ENCODE measurements at places on chromosomes 4 and X. TPM values are rescaled to one million over a fixed set of nuclear protein-coding genes. Genes with fewer than 3 reads are reported as not detected.

PAGE4 gene
- total RNA-seq, result not detected

DNA sequence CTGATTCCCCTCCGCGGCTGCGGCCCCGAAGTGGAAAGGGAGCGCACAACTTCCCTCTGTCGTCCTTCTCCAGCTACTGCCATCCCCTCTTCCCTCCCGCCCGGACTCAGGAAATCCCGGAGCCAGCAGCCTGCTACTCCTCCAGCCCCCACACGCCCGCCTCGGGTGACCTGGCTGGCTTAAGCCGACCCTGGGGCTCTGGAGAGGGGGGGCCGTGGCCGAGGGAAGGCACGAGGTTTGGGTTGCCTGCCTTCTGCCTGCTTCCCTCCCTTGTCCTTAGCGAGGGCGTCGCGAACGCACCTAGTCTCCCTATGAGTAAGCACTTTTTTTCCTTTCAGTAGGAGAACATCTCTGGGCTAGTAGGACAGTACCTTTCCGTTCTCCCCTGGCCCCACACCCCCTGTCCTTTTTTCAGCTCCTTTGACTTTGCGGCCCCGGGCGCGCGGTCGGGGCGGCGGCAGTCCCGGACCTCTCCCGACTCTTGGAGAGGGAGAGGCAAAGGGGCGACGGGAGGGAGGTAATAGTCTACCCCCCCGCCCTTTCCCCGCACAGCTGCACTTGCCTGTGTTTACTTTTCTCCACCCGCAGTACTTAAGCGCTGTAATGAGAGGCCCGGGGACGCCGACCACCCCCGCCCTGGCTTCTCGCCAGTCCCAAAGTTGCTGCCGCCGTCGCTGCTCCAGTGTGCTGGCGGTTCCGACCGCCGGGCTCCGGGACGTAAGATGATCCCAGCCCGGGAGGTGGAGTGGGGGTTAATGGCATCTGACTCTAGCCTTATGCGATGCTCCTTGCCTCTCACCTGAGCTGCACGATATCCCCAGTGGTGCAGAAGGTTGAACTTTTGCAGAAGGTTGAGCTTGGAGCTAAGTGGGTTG, 868 bp downstream of the PLS3 start:
- DNase-seq, result no peak
- H3K27me3 ChIP-seq, result peaks cover 9% of the 10 kb centered on the region
- peak overlapping the region; percentile 29 for H3K4me3 ChIP-seq
- no peak overlapping the region for H3K27ac ChIP-seq

- no peak overlapping the region for H3K27ac ChIP-seq
- peaks cover 7% of the 10 kb centered on the region for H3K4me1 ChIP-seq
- peaks cover 15% of the 10 kb centered on the region for H3K27me3 ChIP-seq
- no peak overlapping the region for H3K4me3 ChIP-seq
Measured at GRCh38 chr4:169795585-169795984, 37.8 kb upstream of the HPF1 start.

DNA sequence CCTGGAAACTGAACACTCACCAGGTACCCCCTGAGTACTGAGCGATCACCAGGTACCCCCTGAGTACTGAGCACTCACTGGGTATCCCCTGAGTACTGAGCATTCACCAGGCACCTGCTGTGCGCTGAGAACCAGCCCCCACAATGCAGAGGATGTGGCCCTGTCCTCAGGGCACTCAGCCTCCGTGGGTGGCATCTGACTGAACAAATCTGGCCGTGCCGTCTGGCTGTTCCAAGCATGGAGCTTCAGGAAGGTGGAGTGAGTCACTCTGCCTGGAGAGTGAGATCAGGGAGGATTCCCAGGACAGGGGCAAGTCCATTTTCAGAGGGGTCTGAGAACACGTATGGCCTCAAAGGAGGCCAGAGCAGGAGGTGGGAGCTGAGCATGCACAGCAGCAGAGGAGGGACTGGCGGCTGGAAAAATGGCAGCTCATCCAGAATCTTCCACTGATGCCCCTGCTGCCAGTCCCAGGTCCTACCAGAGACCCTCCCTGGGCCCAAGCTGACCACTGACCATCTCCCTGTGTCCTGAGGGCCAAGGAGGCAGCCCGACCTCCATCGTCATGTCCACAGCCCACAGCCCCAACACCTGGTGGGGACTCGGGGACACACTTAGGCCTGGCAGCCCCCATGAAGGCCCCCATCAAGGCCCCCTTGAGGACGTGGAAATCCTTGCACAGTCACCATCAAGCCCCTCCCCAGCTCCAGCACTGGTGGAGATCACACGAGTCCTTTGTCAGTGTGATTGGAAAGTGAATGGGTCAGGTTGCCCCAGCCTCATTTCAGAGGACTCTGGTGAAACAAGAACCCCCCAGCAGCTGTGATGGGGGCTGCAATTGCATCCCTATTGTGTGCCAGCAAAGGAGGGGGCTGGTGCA, 94.1 kb downstream of the HMX1 start:
- peaks cover 2% of the 10 kb centered on the region for H3K27me3 ChIP-seq
- H3K4me3 ChIP-seq, result no peak overlapping the region
- no peaks in the 10 kb centered on the region for H3K4me1 ChIP-seq
- H3K27ac ChIP-seq, result no peak overlapping the region
- H3K36me3 ChIP-seq, result no peaks in the 10 kb centered on the region
- no peak for DNase-seq

GRCh38 chrX:129689796-129690195, 35.0 kb upstream of the APLN start:
- no peaks in the 10 kb centered on the region for H3K27me3 ChIP-seq
- no peak overlapping the region for H3K27ac ChIP-seq
- H3K4me3 ChIP-seq, result no peak overlapping the region
- H3K36me3 ChIP-seq, result no peaks in the 10 kb centered on the region
- DNase-seq, result no peak
- no peaks in the 10 kb centered on the region for H3K4me1 ChIP-seq

DNA sequence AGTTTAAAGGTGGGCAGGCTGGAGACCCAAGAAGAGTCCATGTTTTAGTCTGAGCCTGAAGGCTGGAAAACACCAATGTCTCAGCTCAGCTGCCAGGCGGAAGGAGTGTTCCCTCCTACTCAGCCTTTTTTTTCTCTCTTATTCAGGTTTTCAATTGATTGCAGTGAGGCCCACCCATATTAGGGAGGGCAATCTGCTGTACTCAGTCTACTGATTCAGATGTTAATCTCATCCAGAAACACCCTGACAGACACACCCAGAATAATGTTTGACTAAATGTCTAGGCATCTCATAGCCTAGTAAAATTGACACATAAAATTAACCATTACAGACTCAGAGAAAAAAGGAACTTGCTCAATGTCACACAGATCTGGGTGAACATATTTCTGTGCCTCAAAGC, 347.1 kb downstream of the GBA3 start:
- no peak for DNase-seq
- H3K27ac ChIP-seq, result no peak overlapping the region
- H3K4me1 ChIP-seq, result no peaks in the 10 kb centered on the region
- no peak overlapping the region for H3K4me3 ChIP-seq
- H3K27me3 ChIP-seq, result no peaks in the 10 kb centered on the region

- no peaks in the 10 kb centered on the region for H3K27me3 ChIP-seq
- no peak for DNase-seq
- H3K4me1 ChIP-seq, result no peaks in the 10 kb centered on the region
- no peak overlapping the region for H3K27ac ChIP-seq
Measured at GRCh38 chr4:124104628-124105027, 607.9 kb downstream of the ANKRD50 start.

GRCh38 chrX:6468706-6469105, 66.2 kb downstream of the VCX3A start:
- no peak overlapping the region for H3K27ac ChIP-seq
- H3K36me3 ChIP-seq, result no peaks in the 10 kb centered on the region
- DNase-seq, result no peak
- H3K27me3 ChIP-seq, result no peaks in the 10 kb centered on the region
- H3K4me3 ChIP-seq, result no peak overlapping the region

IL3RA gene
- 0.49 TPM for total RNA-seq

- H3K27ac ChIP-seq, result no peak overlapping the region
- peaks cover 72% of the 10 kb centered on the region for H3K36me3 ChIP-seq
- H3K27me3 ChIP-seq, result no peaks in the 10 kb centered on the region
- peak; percentile 28 for DNase-seq
- H3K4me1 ChIP-seq, result no peaks in the 10 kb centered on the region
Measured at GRCh38 chr4:2637956-2638552, 101.6 kb downstream of the FAM193A start.

- no peak for DNase-seq
- no peaks in the 10 kb centered on the region for H3K27me3 ChIP-seq
- no peak overlapping the region for H3K27ac ChIP-seq
- no peaks in the 10 kb centered on the region for H3K36me3 ChIP-seq
- no peak overlapping the region for H3K4me3 ChIP-seq
Measured at GRCh38 chr4:8115203-8115520, 43.5 kb downstream of the ABLIM2 start.

DNA sequence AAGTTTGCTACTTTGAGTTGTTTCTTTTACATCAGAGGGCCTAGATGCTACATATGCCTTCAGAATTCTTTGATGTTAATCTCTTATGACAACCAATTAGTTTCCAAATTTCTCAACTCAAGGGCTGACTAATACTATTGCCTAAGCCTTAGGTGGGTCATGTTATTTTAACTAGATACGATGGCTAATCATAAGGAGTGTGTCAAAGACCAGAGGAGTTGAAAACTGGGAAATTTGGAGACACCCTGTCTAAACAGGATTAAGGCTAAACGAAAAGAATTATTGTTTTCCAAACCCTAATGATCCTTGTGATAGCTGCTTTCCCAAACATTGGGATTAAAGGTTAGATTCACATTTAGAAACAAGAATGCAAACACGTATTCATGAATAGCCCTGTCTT, 228.5 kb downstream of the PCDH7 start:
- H3K4me3 ChIP-seq, result no peak overlapping the region
- H3K4me1 ChIP-seq, result no peaks in the 10 kb centered on the region
- H3K36me3 ChIP-seq, result no peaks in the 10 kb centered on the region
- no peak overlapping the region for H3K27ac ChIP-seq
- no peak for DNase-seq

RAP2C gene
- total RNA-seq, result 51.9 TPM

TMEM255A gene
- not detected for total RNA-seq

DNA sequence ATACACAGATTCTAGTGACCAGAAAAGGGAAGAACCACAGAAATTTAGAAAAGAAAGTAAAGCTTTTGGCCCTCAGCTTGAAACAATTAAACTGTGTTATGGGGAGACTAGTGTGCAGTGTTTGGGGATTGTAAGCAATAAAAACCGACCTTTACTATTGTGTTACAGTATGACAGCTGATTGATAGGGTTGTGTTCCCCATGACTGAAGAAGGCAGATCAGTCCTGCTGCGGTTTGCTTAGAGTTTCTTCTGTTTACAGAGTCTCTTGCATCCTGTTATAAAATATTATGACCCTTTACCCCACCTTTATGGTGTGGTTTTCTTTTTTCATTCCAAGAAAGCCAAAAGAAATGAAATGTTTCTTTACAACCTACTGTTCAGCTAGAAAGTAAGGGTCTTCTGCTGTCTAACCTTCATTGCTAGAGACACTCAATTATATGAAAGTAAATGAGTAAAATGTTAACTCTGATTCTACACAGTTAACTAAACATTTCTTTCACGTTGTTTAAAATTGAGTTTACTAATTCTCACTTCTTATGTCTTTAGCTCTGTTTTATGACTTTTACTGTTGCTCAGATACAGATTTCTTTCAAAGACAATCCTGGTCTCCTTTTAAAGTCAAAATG, 18.1 kb downstream of the CHIC1 start:
- H3K27me3 ChIP-seq, result no peaks in the 10 kb centered on the region
- DNase-seq, result no peak
- H3K4me1 ChIP-seq, result no peaks in the 10 kb centered on the region
- H3K4me3 ChIP-seq, result no peak overlapping the region
- peaks cover 10% of the 10 kb centered on the region for H3K36me3 ChIP-seq
- no peak overlapping the region for H3K27ac ChIP-seq

GRCh38 chr4:20506827-20507226, 193.4 kb upstream of the PACRGL start:
- no peak overlapping the region for H3K27ac ChIP-seq
- no peaks in the 10 kb centered on the region for H3K27me3 ChIP-seq
- no peak for DNase-seq
- H3K36me3 ChIP-seq, result no peaks in the 10 kb centered on the region

POF1B gene
- 0.05 TPM for total RNA-seq

- no peaks in the 10 kb centered on the region for H3K4me1 ChIP-seq
- H3K36me3 ChIP-seq, result peaks cover 2% of the 10 kb centered on the region
- no peak overlapping the region for H3K27ac ChIP-seq
- DNase-seq, result no peak
- H3K27me3 ChIP-seq, result no peaks in the 10 kb centered on the region
- no peak overlapping the region for H3K4me3 ChIP-seq
Measured at GRCh38 chrX:57367649-57368048, 81.1 kb downstream of the FAAH2 start.

DNA sequence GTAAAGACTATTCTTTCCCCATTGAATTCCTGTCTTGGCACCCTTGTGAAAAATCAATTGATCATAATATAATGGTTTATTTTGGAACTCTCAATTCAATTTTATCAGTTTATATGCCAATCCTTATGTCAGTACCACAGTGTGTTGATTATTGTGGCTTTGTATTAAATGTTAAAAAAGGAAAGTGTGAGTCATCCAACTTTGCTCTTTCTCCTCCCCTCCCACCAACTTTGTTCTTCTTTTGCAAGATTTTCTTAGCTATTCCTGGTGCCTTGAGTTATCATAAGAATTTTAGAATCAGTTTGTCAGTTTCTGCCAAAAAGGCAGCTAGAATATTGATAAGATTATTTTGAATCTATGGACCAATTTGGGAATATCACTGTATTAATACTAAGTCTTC, 11.2 kb upstream of the RNF175 start:
- H3K27ac ChIP-seq, result no peak overlapping the region
- DNase-seq, result no peak

MAGEA12 gene
- total RNA-seq, result not detected

EGF gene
- not detected for total RNA-seq

ASB9 gene
- total RNA-seq, result 0.14 TPM

DNA sequence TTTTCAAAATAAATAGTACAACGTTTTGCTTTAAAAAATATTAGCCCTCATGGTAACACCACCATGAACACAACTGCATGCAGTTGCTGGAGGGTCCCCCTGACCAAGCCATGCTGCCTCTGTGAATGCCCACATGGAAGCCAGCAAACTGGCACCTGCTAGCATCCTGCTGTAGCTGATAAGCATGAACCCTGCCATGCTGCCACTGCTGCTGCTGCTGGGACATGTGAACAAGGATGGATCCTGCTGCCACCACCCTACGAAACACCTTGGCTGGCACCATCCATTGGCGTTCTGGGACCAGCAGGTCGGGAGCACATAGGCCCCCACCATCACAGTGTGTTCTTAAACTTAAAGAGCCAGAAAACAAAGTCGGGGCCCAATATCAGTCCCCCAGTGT, 83.9 kb downstream of the SATL1 start:
- H3K27ac ChIP-seq, result no peak overlapping the region
- DNase-seq, result no peak
- no peaks in the 10 kb centered on the region for H3K36me3 ChIP-seq
- H3K4me1 ChIP-seq, result no peaks in the 10 kb centered on the region

- no peak overlapping the region for H3K4me3 ChIP-seq
- H3K27me3 ChIP-seq, result no peaks in the 10 kb centered on the region
- H3K36me3 ChIP-seq, result peaks cover 11% of the 10 kb centered on the region
- H3K27ac ChIP-seq, result no peak overlapping the region
- peaks cover 2% of the 10 kb centered on the region for H3K4me1 ChIP-seq
- DNase-seq, result no peak
Measured at GRCh38 chrX:130155564-130155963, 10.1 kb downstream of the AIFM1 start.

Measured in CD4-positive, alpha-beta T cell (primary cell).